Activated gamma-delta T cell treated with anti-CD3 and anti-CD28 coated beads, Interleukin-2, amount 50 U/mL, for 16 hours (primary cell): ENCODE measurements at places on chromosomes 7 and 10.

GRCh38 chr7:157767506-157768197 lies 430.8 kb downstream of the DNAJB6 start:
- DNase-seq: no peak

- no peak for DNase-seq
Measured at GRCh38 chr7:90613088-90613498, 17.0 kb downstream of the CDK14 start.

DNA sequence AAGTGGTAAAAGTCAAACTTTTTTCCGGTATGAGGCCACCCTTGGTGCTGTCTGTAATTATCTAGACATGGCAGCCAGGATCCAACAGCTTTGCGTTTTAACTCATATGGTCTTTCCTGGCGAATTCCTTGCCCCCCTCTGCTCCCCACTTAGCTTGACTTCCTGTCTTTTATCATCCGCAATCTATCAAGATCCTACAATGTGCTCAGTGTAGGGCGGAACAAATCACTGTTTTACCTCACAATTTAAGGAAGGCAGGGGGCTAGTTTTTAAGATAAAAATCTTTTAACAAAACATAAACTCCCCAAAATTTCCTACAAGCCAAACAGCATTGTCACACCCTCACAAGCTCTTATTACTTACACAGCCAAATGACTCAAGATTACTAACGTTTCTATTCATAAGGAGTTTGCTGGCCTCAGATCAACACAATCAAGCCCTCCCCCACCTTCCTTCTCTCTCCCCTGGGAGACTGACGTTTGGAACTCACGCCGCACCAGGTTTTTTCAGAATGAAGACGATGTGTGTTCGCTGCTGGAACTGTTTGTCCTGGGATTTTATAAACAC lies 1.3 kb upstream of the CDK14 start:
- DNase-seq: no peak

GRCh38 chr10:110822712-110823311 lies 48.9 kb upstream of the PDCD4 start:
- DNase-seq: no peak

DNA sequence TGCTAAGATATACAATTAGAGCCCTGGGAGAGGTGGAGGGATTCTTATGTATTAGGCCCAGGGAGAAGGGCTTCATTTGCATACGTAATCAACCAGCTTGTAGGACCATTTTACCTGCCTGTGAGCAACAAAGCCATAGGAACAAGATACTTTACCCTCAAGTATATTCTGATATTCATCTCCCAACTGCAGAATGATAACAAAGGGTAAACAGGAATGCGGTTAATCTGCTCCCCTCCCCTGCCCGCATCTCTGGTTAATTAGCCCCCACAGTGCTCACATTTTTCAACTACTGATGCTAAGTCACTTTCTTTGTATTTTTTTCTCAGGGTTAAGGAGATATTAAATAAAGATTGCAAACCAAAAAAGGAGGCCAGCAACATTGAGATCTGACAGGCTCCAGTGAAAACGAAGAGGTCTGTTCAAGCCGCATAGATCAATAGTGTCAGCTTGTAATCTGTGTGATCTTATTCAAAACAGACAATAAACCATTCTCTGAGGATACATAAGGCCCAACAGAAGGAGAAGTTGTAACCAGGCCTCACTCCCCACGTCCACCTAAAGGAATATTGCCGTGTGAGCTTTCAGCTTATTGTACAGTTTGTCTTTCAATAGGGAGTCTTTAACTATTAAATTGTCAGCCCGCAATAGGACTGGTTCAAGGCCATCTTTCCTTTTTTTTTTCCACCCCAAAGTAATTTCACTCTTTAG lies 203.4 kb downstream of the RAPGEF5 start:
- DNase-seq: no peak

DNA sequence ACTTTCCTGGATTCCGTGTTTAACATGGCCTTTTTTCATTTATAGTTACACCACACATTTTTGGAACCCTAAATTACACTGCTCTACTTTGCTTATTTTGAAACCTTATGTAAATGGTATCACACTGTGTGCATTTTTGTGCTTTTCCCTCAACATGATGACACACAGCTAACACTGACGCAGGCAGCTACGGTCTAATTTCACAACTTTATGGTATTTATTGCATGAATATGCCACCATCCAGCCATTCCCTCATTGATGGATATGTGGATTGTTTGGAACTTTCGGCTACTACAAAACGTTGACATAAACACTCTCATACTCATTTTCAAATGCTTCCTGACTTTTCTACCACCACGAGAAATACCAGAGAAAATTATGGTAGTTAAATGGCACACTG lies 6.9 kb downstream of the PAPOLB start:
- no peak for DNase-seq

DNA sequence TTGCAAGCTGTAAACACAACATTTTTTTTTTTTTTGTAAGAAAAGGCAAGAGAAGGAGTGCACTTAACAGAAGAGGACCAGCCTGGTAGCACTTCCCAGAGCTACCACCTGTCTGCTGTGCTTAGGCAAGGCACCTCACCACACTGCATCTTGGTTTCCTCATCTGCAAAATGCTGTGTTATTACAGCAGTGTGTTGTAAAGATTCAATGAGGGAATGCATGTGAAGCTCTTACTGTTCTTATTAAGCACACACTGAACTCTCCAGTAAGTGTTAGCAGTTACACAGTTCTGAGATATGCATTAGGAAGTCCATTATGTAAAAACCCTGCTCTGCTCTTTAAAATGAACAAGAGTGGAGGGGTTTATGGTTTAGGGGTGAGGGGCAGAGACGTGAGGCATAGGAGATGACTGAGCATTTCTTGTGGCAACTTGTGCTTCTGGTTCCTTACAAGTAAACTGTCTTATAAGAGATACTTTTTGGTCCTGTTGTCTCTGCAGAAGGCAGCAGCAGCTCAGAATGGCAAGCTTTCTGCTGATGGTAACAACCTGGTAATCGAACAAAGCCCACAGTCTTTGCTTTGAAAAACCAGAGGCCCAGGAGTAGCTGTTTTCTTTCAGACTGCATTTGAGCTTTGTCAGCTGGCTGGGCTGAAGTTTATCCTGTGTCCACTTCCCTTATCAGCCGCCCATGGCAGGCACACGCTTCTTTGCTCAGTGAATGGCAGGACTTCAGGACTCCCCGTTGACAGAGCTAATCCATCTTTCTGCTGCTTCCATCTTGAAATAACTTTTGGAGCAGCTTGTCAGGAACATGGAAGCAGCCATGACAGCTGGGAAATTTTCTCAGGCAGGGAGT lies 98.8 kb upstream of the BMPER start:
- no peak for DNase-seq

- no peak for DNase-seq
Measured at GRCh38 chr7:133704453-133704852, 422.7 kb upstream of the LRGUK start.

GRCh38 chr7:133568544-133568943 lies 315.7 kb downstream of the EXOC4 start:
- DNase-seq: no peak
